ENCODE measurements at places on chromosomes 12 and 14. TPM values are rescaled to one million over a fixed set of nuclear protein-coding genes. Genes with fewer than 3 reads are reported as not detected.
A peak's percentile ranks its signal among the peaks of the same experiment; 100 is the strongest.

DNA sequence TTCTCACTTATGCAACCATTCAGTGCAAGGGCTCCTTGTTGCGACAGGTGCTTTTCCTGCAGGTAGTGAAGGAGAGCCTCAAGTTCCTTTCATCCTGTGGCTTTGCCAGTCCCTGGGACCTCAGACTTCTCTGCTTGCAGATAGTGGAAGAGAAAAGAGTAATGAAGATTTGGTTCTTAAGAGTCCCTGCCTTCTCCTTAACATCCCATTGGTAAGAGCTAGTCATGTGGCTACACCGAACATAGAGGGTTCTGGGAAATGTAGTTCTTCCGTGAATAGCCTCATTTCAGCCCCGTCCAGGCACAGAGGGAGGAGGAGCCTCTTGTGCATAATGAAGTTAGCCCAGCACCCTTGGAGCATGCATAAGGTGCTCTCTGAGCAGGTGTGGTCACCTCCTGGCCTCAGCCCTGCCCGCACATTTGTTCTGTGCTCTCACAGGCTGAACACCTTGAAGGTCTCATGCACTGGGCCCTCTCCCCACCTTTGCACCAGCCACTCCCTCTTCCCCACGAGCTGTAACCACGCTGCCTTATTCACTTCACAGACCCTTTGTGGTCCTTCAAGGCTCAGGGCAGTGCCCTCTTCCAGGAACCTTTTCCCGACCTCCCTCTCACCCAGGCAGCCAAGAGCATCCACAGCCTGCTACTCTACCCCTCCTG lies 134.0 kb downstream of the BCL11B start:
- peaks cover 4% of the 10 kb centered on the region for H3K4me1 ChIP-seq
- no peak for DNase-seq
- H3K4me3 ChIP-seq = no peak overlapping the region
- H3K36me3 ChIP-seq = no peaks in the 10 kb centered on the region

The BBS10 gene
- total RNA-seq = 11.3 TPM

The TMCC3 gene
- total RNA-seq = 0.59 TPM

GRCh38 chr14:98682033-98682432 lies 590.0 kb downstream of the BCL11B start:
- no peak for DNase-seq
- H3K27ac ChIP-seq = no peak overlapping the region
- H3K4me3 ChIP-seq = no peak overlapping the region
- H3K27me3 ChIP-seq = no peaks in the 10 kb centered on the region
- H3K36me3 ChIP-seq = no peaks in the 10 kb centered on the region

The C3AR1 gene
- total RNA-seq = 0.27 TPM

The CRACR2A gene
- total RNA-seq = 0.82 TPM

GRCh38 chr12:124093297-124093696 lies 120.3 kb downstream of the ZNF664 start:
- H3K27ac ChIP-seq = no peak overlapping the region
- peaks cover 3% of the 10 kb centered on the region for H3K36me3 ChIP-seq
- DNase-seq = no peak
- H3K4me1 ChIP-seq = peaks cover 10% of the 10 kb centered on the region
- peaks cover 9% of the 10 kb centered on the region for H3K27me3 ChIP-seq

DNA sequence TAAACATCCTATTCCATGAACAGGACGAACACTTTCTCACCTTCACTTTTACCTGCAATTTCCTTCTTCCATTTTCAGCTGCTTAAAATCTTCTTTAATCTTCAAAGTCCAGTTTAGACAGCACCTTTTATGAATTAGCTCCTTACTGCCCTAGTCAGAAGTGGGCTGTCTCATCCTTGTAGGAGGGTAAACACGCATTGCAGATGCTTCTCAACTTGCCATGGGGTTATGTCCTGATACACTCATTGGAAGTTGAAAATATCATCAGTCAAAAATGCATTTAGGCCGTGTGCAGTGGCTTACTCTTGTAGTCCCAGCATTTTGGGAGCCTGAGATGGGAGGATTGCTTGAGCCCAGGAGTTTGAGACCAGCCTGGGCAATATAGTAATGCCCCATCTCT lies 35.2 kb downstream of the HMGA2 start:
- DNase-seq = no peak
- peak overlapping the region; percentile 69 for H3K27ac ChIP-seq
- peaks cover 7% of the 10 kb centered on the region for H3K36me3 ChIP-seq

DNA sequence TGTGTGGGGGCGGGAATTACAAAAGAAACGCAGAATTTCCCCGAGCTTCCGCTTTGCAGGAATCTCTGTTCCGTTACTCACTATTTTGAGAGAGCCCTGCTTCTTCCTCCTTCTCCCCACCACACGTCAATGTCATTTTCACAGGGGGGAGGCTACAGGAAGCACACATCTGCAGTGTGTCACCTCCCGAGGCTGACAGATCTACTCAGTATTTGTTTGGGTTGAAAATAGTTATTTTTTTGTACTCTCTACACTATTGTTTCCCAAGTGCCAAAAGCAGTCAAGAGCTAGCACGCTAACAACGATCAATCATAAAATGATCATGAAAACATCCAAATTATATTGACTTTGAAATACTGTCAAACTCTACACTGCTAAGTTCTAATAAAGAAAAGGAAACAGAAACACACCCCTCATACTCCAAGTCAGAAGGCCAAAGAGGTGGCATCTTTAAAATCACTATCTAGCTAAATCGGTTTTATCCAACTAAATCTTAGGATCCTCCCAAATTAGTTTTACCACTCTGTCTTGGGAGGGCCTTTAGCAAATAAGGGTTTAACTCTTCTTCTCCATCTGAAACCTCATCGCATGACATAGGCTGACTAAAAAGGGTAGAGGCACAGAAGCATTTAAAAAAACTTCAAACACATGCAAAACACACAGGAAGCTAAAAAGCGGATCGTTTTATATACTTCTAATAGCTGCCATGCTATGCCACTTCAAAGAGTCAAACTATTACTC lies 51.8 kb downstream of the FOXN3 start:
- peak overlapping the region; percentile 46 for H3K27ac ChIP-seq
- no peaks in the 10 kb centered on the region for H3K27me3 ChIP-seq
- no peak for DNase-seq
- H3K4me3 ChIP-seq = peak overlapping the region; percentile 10
- H3K4me1 ChIP-seq = peaks cover 52% of the 10 kb centered on the region
- no peaks in the 10 kb centered on the region for H3K36me3 ChIP-seq

- peaks cover 34% of the 10 kb centered on the region for H3K4me1 ChIP-seq
- no peak overlapping the region for H3K4me3 ChIP-seq
- H3K27me3 ChIP-seq = no peaks in the 10 kb centered on the region
- no peak overlapping the region for H3K27ac ChIP-seq
- H3K36me3 ChIP-seq = no peaks in the 10 kb centered on the region
Measured at GRCh38 chr12:105319691-105320209, 10.7 kb upstream of the C12orf75 start.

DNA sequence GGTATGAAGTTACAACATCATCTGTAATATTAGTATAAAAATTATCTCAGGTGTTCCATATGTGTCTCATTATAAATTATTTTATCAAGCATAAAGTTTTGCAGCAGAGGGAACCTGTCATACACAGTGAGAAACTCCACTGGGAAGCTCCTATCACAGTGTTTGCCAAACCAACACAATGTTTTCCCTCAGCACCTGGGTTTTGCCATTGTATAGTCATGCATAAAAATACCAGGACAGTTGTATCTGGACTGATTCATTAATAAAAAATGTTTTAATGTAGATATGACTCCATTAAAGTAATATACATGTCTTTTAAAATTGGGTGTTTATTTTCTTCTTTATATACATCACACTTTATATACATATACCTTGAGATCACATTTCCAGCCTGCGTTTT lies 56.6 kb downstream of the METTL25 start:
- no peak overlapping the region for H3K4me3 ChIP-seq
- H3K27me3 ChIP-seq = no peaks in the 10 kb centered on the region
- DNase-seq = no peak
- peaks cover 4% of the 10 kb centered on the region for H3K36me3 ChIP-seq
- no peak overlapping the region for H3K27ac ChIP-seq
- no peaks in the 10 kb centered on the region for H3K4me1 ChIP-seq

DNA sequence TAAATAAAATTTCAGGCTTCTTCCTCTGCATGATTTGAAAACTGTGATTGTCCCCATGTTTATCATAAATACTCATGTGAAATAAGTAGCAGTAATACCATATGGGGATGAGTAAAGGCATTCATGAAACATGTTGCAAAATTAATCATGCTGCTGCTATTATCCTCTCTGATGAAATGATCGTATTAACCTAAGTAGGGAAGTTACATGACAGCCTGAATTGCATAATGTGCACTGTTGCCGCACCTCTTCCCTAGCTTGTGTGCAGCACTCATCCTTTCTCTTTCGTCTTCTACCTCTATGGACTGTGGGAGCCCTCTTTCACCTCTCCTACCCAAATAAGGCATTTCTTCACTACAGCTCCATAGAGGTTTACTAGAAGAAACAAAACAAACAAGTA lies 367.6 kb downstream of the SOX5 start:
- DNase-seq = no peak
- no peak overlapping the region for H3K4me3 ChIP-seq
- peaks cover 9% of the 10 kb centered on the region for H3K4me1 ChIP-seq
- no peaks in the 10 kb centered on the region for H3K36me3 ChIP-seq
- H3K27me3 ChIP-seq = no peaks in the 10 kb centered on the region

- no peak for DNase-seq
- no peaks in the 10 kb centered on the region for H3K36me3 ChIP-seq
- no peak overlapping the region for H3K27ac ChIP-seq
Measured at GRCh38 chr12:47741340-47741703, 16.0 kb upstream of the ENDOU start.

- peak; percentile 99 for DNase-seq
- H3K27me3 ChIP-seq = no peaks in the 10 kb centered on the region
Measured at GRCh38 chr12:128823916-128824839, at the start of gene SLC15A4. SLC15A4 (minus strand) TSS chr12:128823958; CDS start chr12:128823943, 15 bp downstream.

DNA sequence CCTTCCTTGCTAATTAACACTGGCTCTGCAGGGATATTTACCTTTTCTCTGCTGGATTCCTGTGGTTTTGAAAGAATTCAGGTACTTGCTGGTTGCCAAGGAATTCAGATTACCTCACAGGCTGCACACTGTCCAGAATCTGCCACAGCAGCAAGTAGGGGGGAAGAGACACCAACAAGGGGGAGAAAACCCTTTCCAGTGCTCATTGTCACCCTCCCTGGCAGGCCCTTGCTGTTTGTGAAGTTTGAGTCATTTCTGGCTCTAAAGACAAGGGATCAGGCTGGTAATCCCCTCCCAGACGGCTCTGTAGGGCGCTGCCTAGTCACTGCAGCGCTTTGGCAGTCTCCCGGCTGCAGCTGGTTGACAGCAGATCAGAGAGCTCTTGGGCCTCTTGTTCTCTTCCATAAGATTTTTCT lies 50.8 kb downstream of the TTLL5 start:
- peak; percentile 92 for DNase-seq
- peak overlapping the region; percentile 97 for H3K27ac ChIP-seq
- H3K36me3 ChIP-seq = no peaks in the 10 kb centered on the region
- H3K4me1 ChIP-seq = peaks cover 45% of the 10 kb centered on the region
- no peaks in the 10 kb centered on the region for H3K27me3 ChIP-seq

GRCh38 chr12:82682326-82682725 lies 4.4 kb upstream of the TMTC2 start:
- H3K27ac ChIP-seq = no peak overlapping the region
- H3K27me3 ChIP-seq = peaks cover 27% of the 10 kb centered on the region
- no peaks in the 10 kb centered on the region for H3K36me3 ChIP-seq
- DNase-seq = no peak
- H3K4me1 ChIP-seq = peaks cover under 1% of the 10 kb centered on the region

The SLCO1B1 gene
- total RNA-seq = not detected

GRCh38 chr12:100017056-100017455 lies 32.3 kb upstream of the ANKS1B start:
- H3K36me3 ChIP-seq = peaks cover 3% of the 10 kb centered on the region
- no peaks in the 10 kb centered on the region for H3K4me1 ChIP-seq
- no peaks in the 10 kb centered on the region for H3K27me3 ChIP-seq
- H3K27ac ChIP-seq = no peak overlapping the region

DNA sequence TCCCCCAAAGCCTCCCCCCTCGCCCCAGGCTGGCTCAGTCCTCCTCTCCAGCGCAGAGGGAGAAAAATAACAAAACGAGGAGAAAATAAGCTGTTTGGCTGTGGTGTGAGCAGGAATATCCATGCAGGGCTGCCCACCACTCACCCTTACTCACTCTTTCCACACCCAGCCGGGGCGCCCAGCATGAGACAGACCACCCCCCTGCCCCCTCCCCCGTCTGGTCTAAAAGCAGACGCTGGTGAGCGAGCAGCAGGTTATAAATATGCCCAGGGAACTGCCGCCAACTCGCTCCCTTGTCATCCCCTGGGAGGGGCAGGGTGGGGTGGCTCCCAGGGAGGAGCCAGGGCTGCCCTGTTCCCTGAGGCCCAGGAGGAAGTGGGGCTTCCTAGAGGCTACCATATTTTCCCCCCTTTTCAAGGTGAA lies 7.4 kb downstream of the WNT1 start:
- H3K4me1 ChIP-seq = peaks cover 30% of the 10 kb centered on the region
- no peak overlapping the region for H3K4me3 ChIP-seq
- peaks cover 2% of the 10 kb centered on the region for H3K36me3 ChIP-seq

The ASB2 gene
- total RNA-seq = not detected

DNA sequence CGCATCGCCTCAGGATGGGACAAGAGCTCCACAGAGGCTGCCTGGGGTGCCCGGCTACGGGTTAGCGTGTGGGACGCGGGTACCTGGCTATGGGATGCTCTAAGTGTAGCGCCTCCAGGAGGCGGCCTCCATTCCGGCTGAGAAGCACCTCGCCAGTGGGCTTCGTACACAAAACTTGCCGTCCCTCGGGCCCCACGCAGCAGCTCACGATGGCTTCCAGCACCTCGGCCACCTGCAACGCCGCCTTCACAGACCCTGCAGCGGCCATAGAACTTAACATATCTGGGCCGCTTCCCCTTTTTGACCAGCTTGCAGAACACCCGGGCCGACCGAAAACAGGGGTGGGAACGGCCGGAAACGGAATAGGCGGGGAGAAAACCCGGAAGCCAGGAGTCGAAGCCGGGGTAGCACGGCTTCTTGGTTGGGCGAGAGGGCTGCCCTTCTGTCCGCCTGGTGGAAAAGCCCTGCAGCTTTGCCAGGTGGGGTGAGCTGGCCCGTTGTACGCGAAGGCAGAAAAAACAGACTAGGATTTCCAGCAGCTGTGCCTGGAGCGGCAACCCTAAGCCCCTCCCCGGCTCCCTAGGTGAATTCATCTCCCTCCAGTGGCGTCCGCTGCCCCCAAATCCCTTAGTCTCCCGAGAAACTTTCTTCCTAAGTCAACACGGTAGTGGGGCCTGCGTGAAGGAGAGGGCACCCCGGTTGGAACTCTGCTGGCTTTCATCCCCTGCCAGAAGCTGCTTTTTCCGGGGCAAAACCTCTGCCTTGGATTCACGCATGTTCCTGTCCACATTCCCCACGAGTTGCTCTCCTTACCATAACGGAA lies at the start of gene BBS10:
Gene BBS10, minus strand, starts transcription at position 337 of the 823 bp plus-strand sequence. Its CDS starts 57 bp downstream, at position 280.
- peak; percentile 96 for DNase-seq
- H3K27me3 ChIP-seq = no peaks in the 10 kb centered on the region
- H3K36me3 ChIP-seq = no peaks in the 10 kb centered on the region
- peak within 1 kb of the TSS; percentile 91 for H3K27ac ChIP-seq

DNA sequence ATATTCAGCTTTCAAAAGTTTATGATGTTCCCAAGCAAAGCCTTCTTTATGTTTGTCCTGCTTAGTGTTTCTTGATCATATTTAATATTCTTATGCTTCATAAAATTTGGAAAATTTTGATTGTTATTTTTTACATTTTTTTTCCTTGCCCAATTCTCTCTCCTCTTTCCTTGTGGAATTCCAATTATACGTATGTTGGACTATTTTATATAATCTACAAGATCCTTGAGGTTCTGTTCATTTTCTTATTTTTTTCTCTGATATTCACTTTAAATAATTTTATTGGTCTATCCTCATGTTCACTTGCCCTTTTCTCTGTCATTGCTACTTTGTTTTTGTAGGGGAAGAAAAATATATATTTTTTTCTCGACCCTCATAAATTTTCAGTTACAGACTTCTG lies 167.7 kb downstream of the DYRK2 start:
- H3K27me3 ChIP-seq = no peaks in the 10 kb centered on the region
- DNase-seq = no peak
- peaks cover 5% of the 10 kb centered on the region for H3K4me1 ChIP-seq

The SMCO3 gene
- total RNA-seq = 0.15 TPM

The TPH2 gene
- not detected for total RNA-seq

The SAMD4A gene
- total RNA-seq = 57.0 TPM

Data from chondrocyte (in vitro differentiated cells).